Myocyte (in vitro differentiated cells): ENCODE measurements at places on chromosomes 12 and 14.

GRCh38 chr12:131113568-131114270 lies 160.0 kb downstream of the ADGRD1 start:
- no peak for DNase-seq

- no peak for DNase-seq
These were observed 13.8 kb upstream of the POC1B start for GRCh38 chr12:89539426-89540223.

- DNase-seq, result no peak
These were observed 84.1 kb upstream of the FKBP4 start for GRCh38 chr12:2710701-2711100.

DNA sequence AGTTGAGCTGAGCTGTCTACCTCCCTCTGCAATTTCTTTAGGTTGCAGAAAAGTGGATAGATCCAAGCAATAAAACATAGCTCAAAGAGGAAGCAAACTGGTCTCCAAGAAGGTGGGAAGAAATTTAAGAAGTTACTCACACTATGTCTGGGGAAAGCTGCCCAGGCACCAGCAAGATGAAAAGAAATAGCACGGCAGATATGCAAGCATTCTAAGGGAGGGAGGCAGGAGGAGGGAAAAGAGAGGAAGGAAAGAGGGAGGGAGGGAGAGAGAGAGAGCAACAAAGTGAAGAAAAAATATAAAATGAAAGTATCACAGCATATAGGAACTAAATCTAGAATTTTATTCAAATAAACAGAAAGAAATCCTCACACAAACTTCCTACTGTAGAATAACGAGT lies 240.7 kb downstream of the APAF1 start:
- DNase-seq, result no peak

GRCh38 chr12:106308611-106309010 lies 6.1 kb downstream of the TCP11L2 start:
- DNase-seq, result no peak

- no peak for DNase-seq
These were observed 108.2 kb upstream of the ATF7IP start for GRCh38 chr12:14257303-14257733.

- DNase-seq, result no peak
These were observed 379.4 kb downstream of the ALG10 start for GRCh38 chr12:34401659-34402227.

DNA sequence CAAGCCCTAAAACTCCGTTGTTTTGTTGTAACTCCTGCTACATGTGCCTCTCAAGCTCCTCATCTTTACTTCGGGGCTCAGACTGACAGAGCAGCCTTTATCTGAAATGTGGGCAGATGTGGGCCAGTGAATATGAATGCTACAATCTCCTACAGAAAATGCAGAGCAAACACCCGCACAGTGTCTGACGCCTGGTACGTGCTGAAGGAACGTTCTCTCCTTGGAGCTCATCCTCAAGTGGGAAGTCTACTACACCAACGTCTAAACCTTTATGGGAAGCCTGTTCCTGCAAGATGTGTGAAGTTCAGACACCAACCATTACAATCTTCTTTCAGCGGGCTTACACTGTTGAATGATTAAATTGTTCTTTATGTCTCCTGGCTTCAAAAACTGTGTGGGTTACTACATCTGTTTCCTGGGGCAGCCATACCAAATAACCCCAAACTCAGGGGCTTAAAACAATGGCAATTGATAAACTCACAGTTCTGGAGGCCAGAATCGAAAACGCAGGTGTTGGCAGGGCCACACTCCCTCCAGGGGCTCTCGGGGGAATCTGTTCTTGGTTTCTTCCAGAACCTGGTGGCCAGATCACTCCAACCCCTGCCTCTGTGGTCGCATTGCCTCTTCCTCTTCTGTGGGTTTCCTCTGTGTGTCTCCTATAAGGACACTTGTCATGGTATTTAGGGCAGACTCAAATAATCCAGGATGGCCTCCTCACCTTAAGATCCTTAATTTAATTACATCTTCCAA lies 179.7 kb upstream of the PLXNC1 start:
- no peak for DNase-seq

DNA sequence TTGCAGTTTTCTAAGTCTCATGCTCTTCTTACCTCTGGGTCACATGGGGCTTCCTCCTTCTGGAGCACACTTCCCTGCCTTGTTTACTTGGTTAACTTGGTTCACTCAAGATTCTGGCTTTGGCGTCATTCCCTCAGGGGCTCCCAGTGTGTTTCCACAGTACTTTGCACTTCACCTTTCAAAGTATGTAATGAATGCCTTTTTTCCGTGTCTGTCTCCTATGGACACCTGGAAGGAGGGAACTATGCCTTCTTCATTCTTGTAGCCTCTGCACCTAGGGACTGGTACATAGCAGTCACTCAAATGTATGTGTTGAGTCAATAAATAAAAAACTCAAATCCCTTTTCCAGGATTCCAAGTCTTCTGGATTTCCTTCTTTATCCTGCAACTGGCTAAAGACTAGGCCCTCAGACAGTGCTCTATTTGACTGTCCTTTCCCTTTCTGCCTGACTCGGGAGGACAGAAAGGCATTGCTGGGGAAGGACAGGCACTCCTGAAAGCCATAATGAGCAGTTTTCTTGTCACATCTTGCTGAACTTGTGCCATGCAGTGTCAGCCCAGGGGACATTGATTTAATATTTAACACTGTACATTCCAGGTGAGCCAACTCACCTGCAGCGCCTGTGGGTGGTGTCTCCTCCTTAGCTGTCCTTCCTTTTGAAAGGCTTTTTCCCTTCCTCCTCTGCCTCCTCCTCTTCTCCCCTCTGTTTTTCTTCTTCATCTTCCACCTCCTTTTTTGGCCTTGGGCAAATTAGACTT lies 12.8 kb downstream of the MYRFL start:
- DNase-seq, result no peak

- peak; percentile 19 for DNase-seq
These were observed 188.9 kb downstream of the ADAMTS20 start for GRCh38 chr12:43362910-43363694.

- DNase-seq, result no peak
These were observed 437.7 kb downstream of the ADAMTS20 start for GRCh38 chr12:43114316-43114715.

DNA sequence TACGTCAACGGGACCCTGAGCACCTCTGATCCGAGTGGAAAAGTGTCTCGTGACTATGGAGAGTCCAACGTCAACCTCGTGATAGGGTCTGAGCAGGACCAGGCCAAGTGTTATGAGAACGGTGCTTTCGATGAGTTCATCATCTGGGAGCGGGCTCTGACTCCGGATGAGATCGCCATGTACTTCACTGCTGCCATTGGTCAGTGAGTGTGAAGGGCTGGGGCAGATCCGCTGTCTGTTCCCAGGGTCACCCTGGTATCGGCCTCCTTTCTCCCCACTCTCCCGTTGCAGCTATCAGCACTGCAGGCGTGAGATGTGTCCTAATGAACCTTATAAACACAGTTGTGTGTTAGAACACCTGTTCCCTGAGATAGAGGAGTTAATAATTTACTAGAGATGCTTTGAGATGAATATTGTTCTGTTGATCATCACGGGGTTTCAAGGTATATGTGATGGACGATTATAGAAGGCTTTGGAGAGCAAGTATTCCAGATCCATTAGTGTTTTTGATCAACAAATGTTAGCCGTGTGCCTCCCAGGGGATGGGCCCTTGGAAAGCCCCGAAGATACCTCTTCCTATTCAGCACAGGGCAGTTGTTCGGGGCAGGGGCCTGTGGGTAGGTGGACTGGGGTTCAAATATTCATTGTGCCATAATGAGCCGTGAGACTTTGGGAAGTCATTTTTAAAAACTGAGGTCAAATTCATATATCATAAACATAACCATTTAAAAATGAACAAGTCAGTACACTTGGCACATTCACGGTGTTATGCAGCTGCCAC lies 33.6 kb downstream of the ADGRD1 start:
- DNase-seq, result no peak

GRCh38 chr12:75177997-75178396 lies 31.6 kb downstream of the KCNC2 start:
- DNase-seq, result peak; percentile 73

GRCh38 chr12:52050116-52050757 lies 1.0 kb upstream of the NR4A1 start:
- no peak for DNase-seq

DNA sequence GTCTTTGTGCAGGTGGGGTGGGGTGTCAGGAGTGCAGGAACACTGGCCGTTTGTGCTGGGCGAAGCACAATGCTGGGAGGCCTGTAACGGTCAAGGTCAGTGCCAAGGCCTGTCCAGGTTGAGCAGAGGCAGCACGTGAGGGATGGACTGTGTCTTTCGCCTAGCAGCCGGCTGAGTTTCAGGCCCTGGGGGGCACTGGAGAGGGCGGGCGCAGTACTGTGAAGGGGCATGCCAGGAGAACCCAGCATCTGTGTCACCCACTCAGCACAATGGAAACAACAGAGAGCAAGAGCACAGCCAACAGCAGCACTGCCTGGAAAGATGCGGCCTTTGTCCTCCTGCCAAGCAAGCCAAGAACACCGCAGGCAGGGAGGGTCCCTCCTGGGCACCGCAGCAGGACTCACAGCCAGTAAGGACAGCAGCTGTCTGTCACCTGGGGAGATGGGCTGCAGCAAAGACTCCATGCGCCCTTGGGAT lies 25.2 kb downstream of the SLC25A47 start:
- no peak for DNase-seq

GRCh38 chr14:94001016-94001415 lies 3.9 kb downstream of the CCDC197 start:
- DNase-seq, result peak; percentile 50

DNA sequence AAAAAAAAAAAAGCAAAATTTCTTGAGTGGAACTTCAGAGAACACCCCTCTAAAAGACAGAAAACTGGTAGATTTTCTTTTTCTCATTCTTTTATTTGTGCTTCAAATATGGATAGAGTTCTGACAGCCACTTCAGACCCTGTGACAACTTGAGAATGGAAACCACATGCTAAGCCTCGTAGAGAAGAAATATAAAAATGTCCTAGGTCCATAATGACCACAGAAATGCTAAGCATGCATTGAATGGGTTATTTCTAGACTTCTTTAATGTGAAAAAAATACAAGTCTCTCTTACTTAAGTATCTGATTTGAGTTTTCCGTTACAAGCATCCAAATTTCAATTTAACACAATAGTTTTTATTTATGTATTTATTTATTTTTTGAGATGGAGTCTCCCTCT lies 28.3 kb upstream of the DIO2 start:
- peak; percentile 13 for DNase-seq

DNA sequence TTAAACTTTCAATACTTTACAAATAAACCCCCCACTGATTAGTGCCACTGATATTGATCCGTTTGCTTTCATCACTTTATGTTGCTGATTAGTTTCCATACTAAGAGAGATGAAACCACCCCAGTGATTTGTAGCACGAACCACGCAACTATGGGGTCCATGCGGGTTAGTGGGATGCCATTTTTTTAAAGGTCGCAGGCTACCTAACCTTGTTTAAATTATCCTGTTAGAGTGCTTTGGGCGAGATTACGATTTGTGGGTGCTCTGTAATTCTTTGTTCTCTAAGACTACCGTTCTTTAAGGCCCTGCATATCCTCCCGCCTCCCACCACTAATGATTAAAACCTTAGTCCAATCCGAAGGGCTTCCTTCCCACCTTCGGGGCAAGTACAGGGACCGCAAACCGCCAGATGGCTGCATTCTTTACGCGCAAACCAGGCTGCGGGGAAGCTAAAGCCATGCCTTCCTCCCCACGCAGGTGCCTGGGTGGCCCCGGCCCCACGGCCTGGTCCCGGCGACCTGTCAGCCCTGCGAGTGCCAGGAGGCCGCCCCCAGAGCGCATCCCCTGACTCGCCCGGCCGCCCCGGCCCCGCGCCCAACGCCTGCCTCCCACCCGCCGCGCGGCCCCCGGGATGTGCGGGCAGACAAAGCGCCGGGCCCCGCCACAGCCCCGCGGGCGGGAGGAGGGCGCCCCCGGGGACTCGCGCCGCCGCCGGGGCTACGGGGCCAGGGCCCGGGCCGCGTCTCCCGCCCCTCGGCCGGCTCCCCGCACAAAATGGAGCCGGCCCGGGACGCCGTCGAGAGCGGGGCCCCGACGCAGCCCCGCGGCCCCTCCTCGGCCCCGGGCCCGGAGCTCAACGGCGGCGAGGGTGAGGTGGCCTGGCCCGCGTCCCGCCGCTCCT lies 759 bp downstream of the NFYB start:
- DNase-seq, result peak; percentile 63

GRCh38 chr12:47715877-47716548 lies 9.3 kb downstream of the ENDOU start:
- DNase-seq, result no peak

- DNase-seq, result no peak
These were observed 13.0 kb downstream of the MVK start for GRCh38 chr12:109586385-109587296.

GRCh38 chr12:65881965-65882413 lies 57.7 kb downstream of the HMGA2 start:
- peak; percentile 65 for DNase-seq

DNA sequence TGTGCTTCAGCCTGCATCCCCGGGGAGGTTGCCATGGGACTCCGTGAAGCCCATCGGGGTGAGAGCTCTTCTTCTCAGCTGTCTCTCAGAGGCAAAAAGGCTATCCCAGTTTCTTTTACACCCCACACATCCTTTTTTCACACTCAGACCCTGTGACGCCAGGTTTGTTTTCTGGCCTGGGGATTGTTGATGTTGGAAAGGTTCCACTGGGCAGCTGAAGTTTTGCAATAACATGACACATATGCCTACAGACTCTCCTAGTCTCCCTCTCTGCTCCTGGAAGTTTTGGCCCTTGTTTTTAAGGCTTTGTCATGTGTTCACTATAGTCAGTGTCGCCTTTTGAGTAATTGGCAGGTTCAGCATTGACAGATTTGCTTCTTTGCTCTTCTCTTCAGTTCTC lies 118.6 kb downstream of the SMOC1 start:
- DNase-seq, result peak; percentile 43

DNA sequence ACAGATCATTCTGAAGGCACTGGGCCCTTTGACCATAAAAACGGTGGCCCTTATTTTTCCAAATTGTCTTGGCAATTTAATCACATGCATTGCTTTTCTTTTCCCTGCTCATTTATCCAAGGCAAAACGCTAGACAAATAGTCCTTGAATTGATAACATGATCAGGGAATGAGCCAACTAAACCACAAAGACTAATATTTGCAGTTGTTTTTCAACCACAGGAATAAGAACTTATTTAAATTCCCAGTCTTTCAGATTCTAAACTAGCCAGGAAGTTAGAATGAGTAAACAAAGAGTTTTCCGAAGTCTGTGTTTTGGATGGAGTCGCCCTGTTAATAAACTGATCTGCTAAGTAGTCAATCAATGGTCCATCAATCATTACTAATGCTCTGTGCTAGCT lies 14.9 kb downstream of the TBX5 start:
- DNase-seq, result no peak

DNA sequence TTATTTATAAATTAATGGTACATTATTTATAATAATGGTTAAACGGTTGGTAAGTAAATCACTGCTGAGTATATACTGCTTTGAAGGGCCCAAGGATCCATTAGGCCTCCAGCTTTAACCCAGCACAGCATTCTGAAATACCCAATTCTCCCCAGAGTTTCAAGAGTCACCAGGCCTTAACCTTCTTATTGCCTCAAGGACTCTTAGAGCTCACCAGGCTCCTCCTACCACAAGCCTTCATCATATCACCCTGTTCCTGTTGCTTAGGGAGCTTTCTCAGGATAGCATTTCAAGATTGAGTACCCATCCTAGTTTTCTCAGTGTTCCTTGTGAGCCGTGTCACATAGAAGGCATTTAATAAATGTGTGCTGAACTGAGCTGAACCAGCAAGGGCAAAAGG lies 242.5 kb downstream of the FBXL14 start:
- peak; percentile 38 for DNase-seq

- DNase-seq, result no peak
These were observed 81.6 kb downstream of the PTGER2 start for GRCh38 chr14:52395728-52396127.
